Hepatocyte (in vitro differentiated cells): ENCODE measurements at places on chromosomes 2 and 18.

GRCh38 chr2:122634256-122634655 lies 878.8 kb downstream of the TSN start:
- no peak overlapping the region for H3K4me3 ChIP-seq
- H3K36me3 ChIP-seq = no peaks in the 10 kb centered on the region
- peak overlapping the region; percentile 2 for H3K27ac ChIP-seq
- H3K4me1 ChIP-seq = peaks cover 10% of the 10 kb centered on the region

- no peaks in the 10 kb centered on the region for H3K36me3 ChIP-seq
- peaks cover 52% of the 10 kb centered on the region for H3K27me3 ChIP-seq
- no peak for DNase-seq
- no peak overlapping the region for H3K4me3 ChIP-seq
- no peak overlapping the region for H3K27ac ChIP-seq
- H3K4me1 ChIP-seq = peaks cover 3% of the 10 kb centered on the region
Measured at GRCh38 chr2:118808429-118808809, 39.0 kb downstream of the EN1 start.

GRCh38 chr2:179237209-179237946 lies 27.3 kb downstream of the SESTD1 start:
- H3K27ac ChIP-seq = no peak overlapping the region
- DNase-seq = no peak
- H3K36me3 ChIP-seq = no peaks in the 10 kb centered on the region

DNA sequence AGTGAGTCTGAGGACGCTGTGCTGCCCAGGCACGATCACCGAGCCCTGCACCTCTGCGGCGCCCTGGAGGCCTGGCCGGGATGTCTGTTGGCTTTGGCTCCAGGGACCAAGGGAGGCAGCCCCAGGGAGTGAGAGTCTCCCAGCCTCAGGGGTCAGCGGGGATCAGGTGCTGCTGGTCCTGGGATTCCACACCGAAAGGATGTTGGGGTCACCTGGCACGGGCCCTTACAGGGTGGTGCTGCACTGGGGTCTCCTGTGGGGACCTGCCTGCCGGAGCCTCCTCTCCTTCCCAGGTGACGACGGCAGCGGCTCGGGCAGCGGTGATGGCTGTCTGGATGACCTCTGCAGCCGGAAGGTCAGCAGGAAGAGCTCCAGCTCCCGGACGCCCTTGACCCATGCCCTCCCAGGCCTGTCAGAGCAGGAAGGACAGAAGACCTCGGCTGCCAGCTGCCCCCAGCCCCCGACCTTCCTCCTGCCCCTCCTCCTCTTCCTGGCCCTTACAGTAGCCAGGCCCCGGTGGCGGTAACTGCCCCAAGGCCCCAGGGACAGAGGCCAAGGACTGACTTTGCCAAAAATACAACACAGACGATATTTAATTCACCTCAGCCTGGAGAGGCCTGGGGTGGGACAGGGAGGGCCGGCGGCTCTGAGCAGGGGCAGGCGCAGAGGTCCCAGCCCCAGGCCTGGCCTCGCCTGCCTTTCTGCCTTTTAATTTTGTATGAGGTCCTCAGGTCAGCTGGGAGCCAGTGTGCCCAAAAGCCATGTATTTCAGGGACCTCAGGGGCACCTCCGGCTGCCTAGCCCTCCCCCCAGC lies 30.5 kb downstream of the GPC1 start:
- H3K27me3 ChIP-seq = no peaks in the 10 kb centered on the region
- no peak overlapping the region for H3K27ac ChIP-seq
- H3K4me3 ChIP-seq = no peak overlapping the region
- DNase-seq = peak; percentile 4
- H3K36me3 ChIP-seq = no peaks in the 10 kb centered on the region

- peak; percentile 23 for DNase-seq
- H3K27ac ChIP-seq = no peak overlapping the region
- H3K27me3 ChIP-seq = no peaks in the 10 kb centered on the region
- H3K36me3 ChIP-seq = no peaks in the 10 kb centered on the region
Measured at GRCh38 chr18:31275722-31276463, 42.1 kb upstream of the DSG1 start.

- peaks cover 22% of the 10 kb centered on the region for H3K4me1 ChIP-seq
- no peaks in the 10 kb centered on the region for H3K36me3 ChIP-seq
- H3K4me3 ChIP-seq = peak within 1 kb of the TSS; percentile 87
- H3K27ac ChIP-seq = peak within 1 kb of the TSS; percentile 100
Measured at GRCh38 chr2:97995734-97996624, at the start of gene TMEM131. TMEM131 (minus strand) TSS chr2:97995948; CDS start chr2:97995662, 286 bp downstream.

DNA sequence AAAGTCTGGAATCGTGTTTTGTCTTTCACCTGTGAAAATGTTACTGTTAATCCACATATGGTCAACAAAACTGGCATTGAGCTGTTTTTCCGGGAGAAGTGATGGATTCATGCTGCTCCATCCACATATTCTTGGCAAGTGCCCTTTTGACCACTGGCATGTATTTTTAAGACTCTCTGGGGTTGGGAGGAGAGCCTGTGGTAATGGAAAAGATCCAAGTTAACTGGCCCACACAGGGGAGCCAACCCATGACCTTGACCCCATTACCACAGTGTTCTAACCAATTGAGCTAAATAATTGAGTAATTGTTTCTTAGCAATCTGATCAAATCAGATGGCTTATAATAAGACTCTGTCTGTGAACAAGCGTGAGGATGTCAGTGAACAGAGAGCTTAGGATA lies 296.2 kb upstream of the NRP2 start:
- H3K27ac ChIP-seq = no peak overlapping the region
- H3K27me3 ChIP-seq = no peaks in the 10 kb centered on the region
- peaks cover 3% of the 10 kb centered on the region for H3K4me1 ChIP-seq

DNA sequence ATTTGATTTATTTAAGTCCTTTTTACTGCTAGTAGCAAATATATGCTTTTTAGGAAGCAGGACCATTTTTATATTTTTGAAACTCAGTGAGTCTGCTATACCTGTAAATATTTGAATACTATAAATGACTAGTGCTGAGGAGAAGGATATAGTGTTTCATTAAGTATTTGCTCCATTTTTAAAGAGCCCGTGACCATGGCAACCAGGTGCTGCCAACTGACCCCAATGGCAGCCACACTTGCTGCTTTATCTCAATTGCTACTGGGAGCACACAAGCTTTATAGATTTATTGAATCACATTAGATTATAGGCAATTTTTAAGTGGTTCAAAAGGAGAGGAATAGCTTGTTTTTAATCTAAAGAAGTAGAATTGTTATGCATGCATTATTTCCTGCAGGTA lies 142.0 kb downstream of the SCG2 start:
- H3K4me1 ChIP-seq = no peaks in the 10 kb centered on the region
- no peak for DNase-seq
- H3K36me3 ChIP-seq = no peaks in the 10 kb centered on the region
- H3K4me3 ChIP-seq = no peak overlapping the region
- no peak overlapping the region for H3K27ac ChIP-seq
- no peaks in the 10 kb centered on the region for H3K27me3 ChIP-seq

GRCh38 chr2:157052685-157053224 lies 204.8 kb upstream of the GALNT5 start:
- no peak overlapping the region for H3K4me3 ChIP-seq
- no peaks in the 10 kb centered on the region for H3K27me3 ChIP-seq
- H3K4me1 ChIP-seq = no peaks in the 10 kb centered on the region
- H3K27ac ChIP-seq = peak overlapping the region; percentile 52

DNA sequence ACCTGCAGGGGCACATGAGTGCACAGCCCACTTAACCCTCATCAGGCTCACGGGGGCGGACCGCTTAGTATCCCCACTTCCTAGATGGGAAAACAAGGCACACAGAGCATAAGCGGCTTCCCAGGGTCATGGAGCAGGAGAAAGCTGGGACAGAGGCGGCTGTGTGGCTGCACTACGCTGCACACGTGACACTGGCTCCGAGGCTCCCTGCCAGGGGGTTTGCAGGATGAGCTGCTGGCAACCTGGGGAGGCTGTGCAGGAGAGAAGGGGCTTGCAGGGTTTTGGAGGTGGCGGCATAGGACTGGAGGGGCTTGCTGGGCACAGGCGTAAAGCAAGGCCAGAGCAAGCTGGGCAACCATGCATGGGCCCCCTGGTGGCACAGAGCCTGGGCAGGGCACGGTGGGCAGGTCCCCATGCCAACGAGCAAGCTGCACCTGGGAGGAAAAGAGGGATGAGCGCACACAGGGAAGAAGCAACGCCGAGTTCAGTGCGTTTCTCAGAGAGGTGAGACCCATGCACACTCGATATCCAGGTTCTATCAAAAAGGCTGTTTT lies 268.6 kb downstream of the HDAC4 start:
- no peaks in the 10 kb centered on the region for H3K36me3 ChIP-seq
- no peak overlapping the region for H3K27ac ChIP-seq
- H3K27me3 ChIP-seq = no peaks in the 10 kb centered on the region
- H3K4me1 ChIP-seq = no peaks in the 10 kb centered on the region
- no peak overlapping the region for H3K4me3 ChIP-seq

GRCh38 chr2:144015655-144016245 lies 504.2 kb downstream of the ZEB2 start:
- DNase-seq = no peak
- no peak overlapping the region for H3K27ac ChIP-seq
- no peaks in the 10 kb centered on the region for H3K27me3 ChIP-seq
- no peaks in the 10 kb centered on the region for H3K4me1 ChIP-seq
- no peaks in the 10 kb centered on the region for H3K36me3 ChIP-seq
- no peak overlapping the region for H3K4me3 ChIP-seq

DNA sequence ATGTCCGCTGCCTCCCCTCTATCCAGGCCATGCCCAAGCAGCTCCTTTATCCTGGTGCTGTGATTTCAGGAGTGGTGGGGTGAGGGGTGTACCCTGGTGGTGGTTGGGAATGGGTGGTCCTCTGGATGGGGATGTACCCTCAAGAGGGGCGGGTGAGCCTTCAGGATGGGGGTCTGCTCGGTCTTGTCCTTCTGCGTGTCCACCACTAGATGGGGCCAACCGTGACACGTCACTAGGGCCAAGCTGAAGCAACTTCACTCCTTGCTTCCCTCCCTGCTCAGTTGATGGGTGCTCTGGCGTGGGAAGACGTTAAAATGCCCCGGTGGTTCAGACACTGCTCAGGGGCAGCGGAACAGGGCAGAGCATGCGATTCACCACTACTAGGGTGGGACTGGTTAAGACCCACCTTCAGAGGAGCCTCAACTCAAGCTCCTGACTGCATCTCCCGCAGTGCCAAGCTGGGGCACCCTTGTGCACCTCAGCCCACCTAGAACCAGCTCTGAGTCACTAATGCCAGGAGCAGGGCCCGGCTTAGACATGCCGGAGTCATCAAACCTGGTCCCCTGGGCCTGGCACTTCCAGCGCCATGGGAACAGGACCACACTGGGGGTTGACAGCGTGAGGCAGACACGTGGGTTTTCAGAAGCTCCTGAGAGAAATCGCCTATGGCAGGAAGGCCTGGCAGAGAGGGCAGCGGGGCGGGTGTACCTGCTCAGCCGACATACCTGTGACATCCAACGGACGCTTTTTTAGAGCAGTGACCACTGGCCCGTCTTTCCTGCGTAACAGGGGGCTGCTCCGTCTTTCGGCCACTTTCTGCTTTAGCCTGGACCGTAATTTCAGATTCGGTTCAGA lies 256.7 kb downstream of the HDAC4 start:
- DNase-seq = peak; percentile 57
- H3K27ac ChIP-seq = no peak overlapping the region
- H3K4me3 ChIP-seq = no peak overlapping the region
- no peaks in the 10 kb centered on the region for H3K4me1 ChIP-seq

DNA sequence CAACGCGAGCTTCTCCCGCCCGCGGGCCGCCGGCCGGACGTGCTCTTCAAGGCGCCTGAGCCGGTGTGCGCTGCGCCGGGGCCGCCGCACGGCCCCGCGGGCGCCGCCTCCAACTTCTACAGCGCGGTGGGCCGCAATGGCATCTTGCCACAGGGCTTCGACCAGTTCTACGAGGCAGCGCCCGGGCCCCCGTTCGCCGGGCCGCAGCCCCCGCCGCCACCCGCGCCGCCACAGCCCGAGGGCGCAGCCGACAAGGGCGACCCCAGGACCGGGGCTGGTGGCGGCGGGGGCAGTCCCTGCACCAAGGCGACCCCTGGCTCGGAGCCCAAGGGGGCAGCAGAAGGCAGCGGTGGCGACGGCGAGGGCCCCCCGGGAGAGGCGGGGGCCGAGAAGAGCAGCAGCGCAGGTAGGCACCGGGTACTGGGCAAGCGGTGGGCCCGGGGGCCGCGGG lies 676 bp downstream of the HOXD11 start:
- peak overlapping the region; percentile 65 for H3K27ac ChIP-seq
- DNase-seq = no peak
- H3K36me3 ChIP-seq = no peaks in the 10 kb centered on the region
- H3K27me3 ChIP-seq = peaks cover 94% of the 10 kb centered on the region
- H3K4me1 ChIP-seq = no peaks in the 10 kb centered on the region

DNA sequence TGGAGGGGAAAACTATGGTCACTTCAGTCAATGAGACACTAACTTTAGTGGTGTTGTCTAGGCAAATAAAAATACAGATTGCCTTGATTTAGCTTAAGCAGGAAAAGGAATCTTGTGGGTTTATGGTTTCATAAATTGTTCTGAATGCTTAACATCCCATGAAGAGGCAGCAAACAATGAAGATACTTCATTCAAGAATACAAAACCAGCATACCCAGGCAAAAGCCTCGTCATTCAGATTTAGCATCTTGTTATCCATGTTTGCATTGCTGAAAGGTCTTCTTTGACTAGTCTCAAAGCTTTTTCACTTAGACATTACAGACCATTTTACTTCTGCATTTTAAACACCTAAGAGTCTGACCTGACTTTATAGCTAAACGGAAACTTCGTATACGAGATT lies 272.7 kb upstream of the FSHR start:
- no peaks in the 10 kb centered on the region for H3K36me3 ChIP-seq
- H3K4me3 ChIP-seq = no peak overlapping the region
- no peaks in the 10 kb centered on the region for H3K4me1 ChIP-seq

- H3K36me3 ChIP-seq = no peaks in the 10 kb centered on the region
- no peak overlapping the region for H3K4me3 ChIP-seq
- H3K4me1 ChIP-seq = peaks cover 6% of the 10 kb centered on the region
- H3K27ac ChIP-seq = no peak overlapping the region
Measured at GRCh38 chr2:147631294-147631693, 213.5 kb upstream of the ACVR2A start.

DNA sequence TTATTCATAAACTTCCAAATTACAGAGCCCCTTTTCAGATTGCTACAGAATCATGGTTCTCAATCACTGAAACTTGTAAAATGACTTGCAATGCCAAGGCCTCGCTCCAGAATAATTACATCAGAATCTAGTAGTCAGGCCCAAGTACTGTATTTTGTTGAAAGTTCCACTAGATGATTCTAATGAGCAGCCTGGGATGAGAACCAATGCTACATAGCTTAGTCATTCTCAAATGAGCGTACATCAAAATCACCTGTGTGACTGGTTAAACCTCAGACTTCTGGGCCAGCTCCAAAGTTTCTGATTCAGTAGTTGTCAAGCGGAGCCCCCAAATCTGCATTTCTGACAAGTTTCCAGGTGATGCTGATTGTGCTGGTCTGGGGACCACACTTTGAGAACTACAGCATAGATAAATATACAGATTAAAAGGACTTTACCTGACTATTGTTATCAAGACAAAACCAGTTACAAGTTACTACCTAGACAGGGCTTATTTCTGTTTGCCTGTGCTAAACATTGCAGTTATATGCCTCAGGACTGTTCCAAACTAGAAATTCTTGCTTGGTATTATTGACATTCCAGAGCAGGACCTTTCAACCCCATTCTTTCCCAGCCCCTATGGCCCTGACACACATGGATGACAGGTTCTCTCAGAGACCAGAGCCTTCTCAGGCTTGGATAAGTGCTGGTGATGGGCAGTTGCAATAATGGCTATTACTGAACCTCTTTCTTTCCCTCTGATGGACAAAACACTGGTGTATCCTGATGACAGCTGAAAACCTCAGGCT lies 83.1 kb downstream of the UPP2 start:
- no peaks in the 10 kb centered on the region for H3K27me3 ChIP-seq
- no peaks in the 10 kb centered on the region for H3K36me3 ChIP-seq
- H3K27ac ChIP-seq = peak overlapping the region; percentile 35
- DNase-seq = peak; percentile 39
- peaks cover 30% of the 10 kb centered on the region for H3K4me1 ChIP-seq

- no peak overlapping the region for H3K27ac ChIP-seq
- no peaks in the 10 kb centered on the region for H3K27me3 ChIP-seq
- no peak for DNase-seq
- H3K4me1 ChIP-seq = peaks cover 3% of the 10 kb centered on the region
- H3K36me3 ChIP-seq = no peaks in the 10 kb centered on the region
Measured at GRCh38 chr2:206974551-206974950, 35.2 kb downstream of the CPO start.
